SIG-M5 (cell line): ENCODE measurements at places on chromosomes 1 and 21.

DNA sequence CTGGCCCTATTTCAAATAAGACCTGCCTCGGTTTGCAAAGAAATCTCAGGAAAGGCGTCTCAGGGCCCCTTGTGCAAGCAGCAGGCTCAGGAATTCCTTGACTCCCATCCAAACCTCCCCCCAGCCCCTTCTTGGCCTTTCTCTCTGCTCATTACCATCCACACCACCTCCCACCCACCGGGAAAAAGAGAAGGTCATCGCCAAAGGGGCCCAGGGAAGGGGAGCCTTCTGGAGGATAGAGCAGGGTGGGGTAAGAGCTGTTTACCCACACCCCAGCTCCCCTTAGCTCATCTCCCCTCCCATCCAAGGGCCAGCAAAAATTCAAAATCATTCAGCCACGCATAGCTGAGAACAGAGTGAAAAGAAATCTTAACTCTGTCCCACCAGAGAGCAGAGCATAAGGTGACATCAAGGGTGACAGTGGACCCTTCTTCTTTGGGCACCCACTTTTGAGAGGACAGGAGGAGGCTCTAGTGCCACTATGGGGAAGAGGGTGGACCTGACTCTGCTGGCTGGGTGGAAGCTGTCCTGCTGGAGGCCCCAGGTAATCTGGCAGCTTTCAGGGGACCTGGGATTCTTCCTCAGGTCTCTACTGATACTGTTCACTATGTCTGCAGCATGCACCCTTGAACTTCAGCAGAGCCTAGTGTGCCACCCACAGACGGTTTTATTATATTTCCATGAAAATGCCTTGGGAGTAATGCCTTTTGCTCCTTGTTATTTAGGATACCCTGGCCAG is 3.9 kb upstream of the WNT2B start:
- no peak for DNase-seq

DNA sequence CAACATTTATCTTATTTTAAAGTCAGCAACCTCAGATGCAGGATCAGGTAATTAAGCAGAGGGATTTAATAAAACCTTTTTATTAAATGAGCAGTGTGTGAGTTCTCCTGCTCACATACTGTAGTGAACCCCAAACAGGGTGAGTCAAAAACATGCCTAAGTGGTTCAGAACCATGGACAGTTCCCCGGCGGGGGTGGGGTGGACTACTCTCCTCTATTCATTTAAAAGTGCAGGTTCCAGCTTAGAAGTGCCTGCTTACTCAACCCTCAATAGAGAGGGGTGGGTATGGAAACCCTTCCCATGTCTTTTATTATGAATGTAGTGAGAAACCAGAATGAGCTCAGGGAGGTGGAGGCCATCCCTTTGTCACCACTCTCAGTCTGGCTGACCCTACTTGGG is 397.9 kb downstream of the HHAT start:
- no peak for DNase-seq

DNA sequence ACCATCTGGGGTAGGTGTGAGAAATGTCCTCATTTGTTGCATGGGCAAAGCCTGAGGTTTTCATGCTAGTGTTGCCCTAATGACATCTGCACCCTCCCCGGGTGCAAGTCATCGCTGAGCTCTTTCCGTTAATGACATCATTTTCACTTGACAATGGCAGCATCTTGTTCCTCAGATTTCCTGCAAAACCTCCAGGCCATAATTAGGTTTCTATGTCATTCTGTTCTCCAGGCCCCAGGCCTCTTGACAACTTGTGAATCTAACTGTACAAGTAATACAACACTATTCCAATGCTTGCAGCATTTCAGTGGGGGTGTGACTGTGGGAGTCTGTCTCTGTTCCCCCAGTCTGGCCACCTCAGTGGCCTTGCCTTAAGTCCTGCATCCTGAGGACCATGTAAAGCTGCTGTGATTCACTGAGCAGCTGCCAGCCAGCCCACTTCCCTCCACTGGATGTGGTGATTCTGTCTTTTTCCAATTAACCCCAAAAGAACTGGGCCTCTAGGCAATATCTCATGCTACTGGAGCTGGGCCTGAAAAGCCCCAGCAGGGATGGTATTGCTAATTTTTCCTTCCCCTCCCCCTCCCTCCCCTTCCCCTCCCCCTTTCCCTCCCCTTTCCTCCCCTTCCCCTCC is 22.8 kb downstream of the RAB7B start:
- DNase-seq = no peak

DNA sequence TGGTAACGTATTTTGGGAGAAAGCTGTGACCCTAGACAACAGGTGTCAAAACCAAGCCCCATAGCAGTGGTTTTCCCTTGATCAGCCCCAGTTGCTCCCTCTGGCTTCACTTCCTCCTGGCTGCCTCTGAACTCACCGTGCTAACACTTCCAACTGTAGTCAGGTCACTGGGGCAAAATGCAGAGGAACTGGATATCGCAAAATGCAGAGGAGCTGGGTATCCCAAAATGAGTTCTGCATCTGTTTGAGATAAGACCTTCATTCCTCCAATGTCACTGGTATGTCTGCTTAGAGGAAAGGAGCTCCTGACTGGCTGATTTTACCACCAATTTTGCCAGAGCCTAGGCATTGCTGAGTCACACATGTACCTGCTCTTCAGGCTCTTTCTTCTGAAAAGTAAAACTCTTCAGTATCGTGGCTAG is 19.6 kb upstream of the TACSTD2 start:
- no peak for DNase-seq

DNA sequence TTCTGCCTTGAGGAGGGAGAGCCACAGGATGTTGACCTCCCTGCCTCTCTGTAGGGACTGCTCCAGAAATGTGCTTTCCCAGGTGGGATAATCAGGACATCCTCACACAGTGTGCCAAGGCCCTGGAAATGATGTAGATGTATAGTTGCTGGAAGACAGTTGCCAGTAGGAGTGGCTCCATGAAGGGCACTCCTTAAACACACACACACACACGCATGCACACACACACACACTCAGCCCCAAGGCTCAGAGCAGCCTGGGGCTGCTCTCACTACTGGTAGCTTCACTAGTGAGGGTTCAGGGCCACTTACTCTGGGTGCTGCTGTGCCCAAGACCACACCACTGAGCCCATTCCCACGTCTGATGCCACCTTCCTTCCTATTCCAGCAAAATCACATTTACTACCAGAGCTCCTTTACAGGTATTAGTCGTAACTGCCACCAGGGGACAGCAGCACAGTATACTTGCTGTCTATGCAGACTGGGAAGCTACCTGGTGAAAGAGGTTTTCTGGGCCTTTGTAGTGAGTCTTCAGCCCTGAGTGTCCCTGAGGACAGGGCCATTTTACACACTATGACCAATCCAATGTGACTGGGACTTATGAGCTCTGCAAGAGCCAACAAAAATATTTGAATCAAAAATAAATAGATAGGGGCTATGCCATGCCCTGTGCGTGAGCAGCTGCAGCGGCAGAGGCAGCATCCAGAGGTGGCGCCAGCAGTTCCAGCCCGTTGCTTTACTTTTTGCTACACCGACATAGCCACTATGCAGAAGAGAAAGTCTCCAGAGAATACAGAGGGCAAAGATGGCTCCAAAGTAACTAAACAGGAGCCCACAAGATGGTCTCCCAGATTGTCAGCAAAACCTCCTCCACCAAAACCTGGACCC is 15.0 kb downstream of the CRNN start:
- no peak for DNase-seq

- no peak for DNase-seq
Observed at GRCh38 chr1:113536182-113536780, 146.0 kb downstream of the MAGI3 start.

DNA sequence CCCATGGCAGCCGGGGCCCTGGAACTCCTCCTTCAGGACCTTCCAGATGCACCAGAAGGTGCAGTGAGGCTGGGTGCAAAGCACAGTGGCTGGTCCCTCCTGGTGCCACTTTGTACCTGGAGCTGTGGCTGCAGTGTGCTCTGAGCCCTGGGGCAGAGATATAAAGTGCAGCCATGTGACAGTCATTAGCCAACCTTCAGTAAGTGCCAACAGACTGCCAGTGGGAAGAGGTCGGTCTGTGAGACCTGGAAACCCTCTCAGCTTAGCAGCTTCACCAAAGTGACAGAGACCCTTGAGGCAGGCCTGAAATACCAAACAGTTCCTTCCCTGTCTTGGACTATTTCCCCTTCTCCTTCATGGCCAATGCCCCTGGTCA is 26.7 kb upstream of the NGF start:
- DNase-seq = no peak

DNA sequence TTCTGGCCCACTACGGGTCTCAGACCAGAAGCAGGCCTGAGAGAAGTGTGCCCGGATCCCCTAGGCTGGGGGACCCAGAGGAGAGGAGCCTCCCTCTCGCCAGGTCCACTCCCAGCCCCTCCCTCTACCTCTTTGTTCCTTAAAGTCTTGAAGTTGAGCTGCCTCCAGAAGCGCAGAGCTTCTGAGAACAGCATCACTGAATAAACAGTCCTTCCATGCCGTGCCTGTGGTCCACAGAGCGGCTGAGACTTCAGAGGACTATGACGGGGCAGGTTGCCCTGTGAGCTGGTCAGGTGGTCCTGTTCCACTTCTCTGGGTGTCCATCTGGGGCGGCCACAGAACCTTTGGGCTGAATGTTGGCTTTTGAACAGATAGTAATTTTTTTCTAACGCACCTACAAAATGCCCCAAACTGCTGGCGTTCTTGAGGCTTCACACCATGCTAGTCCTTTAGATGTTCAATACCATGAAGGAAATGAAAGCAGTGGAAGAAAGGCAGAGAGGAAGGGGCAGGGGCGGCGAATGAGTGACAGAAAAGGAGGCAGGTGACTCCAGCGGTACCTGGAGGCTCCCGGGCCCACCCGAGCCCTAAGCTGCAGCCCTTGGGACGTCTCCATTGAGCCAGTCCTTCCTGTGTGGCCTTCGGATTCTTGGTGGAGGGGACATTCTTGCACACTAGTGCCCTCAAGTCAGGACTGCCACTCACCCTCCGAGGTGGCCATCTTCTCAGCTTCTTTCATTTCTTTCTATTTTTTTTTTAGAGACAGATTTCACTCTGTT is 239.3 kb upstream of the VAMP3 start:
- no peak for DNase-seq

- DNase-seq = no peak
Observed at GRCh38 chr21:32372755-32373154, 20.1 kb downstream of the URB1 start.

DNA sequence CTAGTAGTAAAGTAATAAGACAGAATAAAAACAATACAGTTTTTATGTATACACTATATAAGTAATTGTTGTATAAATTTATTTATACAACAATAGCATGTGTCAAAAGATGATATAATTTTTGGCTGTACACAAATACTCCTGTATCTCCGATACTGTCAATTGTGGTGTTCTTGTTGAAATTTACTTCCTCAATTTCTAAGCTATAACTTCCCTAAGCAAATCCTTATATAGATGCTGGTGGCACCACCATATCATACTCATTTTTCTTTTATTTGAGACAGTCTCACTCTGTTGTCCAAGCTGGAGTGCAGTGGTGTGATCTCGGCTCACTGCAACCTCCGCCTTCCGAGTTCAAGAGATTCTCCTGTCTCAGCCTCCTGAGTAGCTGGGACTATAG is 141.0 kb upstream of the HP1BP3 start:
- DNase-seq = no peak

GRCh38 chr1:109258481-109259466 is 9.4 kb downstream of the CELSR2 start:
- no peak for DNase-seq

GRCh38 chr1:175503538-175503937 is 239.9 kb downstream of the TNR start:
- no peak for DNase-seq

DNA sequence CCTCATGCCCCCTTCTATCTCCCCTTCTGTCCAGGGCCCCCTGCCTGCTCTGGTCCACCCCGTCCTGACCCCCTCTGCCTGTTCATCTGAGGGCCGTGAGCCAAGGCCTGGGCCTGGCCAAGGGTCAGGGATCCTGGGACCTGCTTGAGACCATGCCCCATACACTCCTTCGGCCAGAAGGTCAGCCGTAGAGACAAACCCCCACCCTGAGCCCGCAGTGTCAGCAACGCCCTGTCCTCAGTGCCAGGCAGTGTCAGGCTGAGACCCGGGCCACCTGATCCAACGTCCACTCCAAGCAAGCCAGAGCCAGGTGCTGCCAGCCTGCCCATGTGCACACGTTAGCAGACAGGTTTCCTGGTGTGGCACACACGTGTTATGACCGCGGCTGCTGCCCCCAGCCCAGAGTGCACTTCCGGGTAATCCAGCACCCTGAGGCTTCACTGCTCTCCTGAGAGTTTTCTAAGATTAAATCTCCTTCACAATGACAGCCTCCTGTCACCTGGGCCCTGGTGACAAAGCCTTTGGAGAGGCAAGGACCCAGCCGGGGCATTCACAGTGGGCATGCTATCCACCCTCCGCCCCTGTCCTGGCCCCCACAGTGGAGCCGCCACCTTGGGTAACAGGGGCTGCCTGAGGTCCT is 10.1 kb upstream of the SAMD11 start:
- no peak for DNase-seq

- no peak for DNase-seq
Observed at GRCh38 chr1:156942176-156942575, 21.7 kb downstream of the LRRC71 start.

GRCh38 chr1:233960386-233960785 is 55.9 kb downstream of the SLC35F3 start:
- no peak for DNase-seq

GRCh38 chr1:63848733-63849132 is 74.9 kb downstream of the ROR1 start:
- DNase-seq = no peak

GRCh38 chr1:22204989-22205913 is 62.4 kb upstream of the WNT4 start:
- no peak for DNase-seq

GRCh38 chr1:55311057-55311641 is 96.0 kb upstream of the USP24 start:
- no peak for DNase-seq

DNA sequence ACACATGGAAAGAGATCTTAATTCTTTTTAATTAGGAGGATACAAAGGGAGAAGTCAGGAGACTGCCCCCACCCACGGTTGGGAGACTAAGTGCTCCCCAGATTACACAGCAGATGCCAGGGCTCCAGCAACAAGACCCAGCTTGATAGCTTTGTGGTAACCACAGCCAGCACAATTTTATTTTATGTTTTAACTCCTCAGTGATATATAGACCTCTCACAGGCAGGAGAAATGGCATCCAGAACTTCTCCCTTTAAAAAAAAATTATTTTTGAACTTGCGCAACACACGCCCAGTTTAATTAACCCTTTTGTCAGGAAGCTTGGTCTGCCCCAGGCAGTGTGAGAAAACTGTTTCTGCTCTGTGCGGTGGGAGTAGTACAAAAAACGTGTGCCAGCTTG is 62.6 kb upstream of the ACOT11 start:
- no peak for DNase-seq

GRCh38 chr1:54604572-54605370 is 18.6 kb downstream of the FAM151A start:
- no peak for DNase-seq

DNA sequence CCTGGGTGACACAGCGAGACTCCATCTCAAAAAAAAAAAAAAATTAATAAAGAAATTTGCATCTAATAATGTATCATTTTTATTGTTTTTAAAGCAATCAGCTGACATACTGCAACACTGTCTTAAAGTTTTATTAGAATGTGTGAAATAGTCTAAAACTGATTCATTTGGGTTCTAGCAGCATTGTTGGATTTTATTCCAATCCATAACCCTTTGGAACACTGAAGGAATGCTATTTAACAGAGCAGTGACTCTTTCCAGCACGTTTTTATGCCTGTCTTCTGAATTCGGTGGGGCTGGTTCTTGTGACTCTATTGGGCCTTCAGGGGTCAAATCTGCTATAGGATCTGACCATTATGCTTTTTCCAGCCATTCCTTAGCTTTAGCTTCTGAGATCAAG is 18.2 kb upstream of the FMO4 start:
- DNase-seq = no peak

GRCh38 chr1:100423832-100424337 is 71.6 kb downstream of the CDC14A start:
- DNase-seq = no peak

GRCh38 chr1:153386500-153386901 is 4.4 kb downstream of the S100A8 start:
- peak; percentile 84 for DNase-seq
